NCI-H2171 (cell line): ENCODE measurements at places on chromosomes 7 and 10.

DNA sequence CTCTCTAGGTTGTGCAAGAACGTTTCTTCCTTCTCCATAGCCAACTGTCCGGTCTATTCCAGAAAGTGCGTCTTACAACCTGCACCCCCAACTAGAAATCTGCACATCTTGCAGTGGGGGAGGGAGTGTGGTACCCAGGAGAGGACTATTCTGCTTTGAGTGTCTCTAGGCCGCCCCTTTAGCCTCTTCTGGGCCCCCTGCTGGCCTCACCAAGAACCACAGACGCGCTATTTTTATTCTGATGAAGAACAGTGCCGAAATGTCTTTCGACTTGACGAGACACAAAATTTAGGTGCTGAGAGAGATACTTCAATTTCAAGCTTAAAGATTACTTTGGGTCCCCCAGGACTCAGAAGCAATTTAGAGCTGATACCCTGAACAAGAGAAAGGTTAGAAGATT, 1.0 kb downstream of the CNPY1 start:
- DNase-seq, result no peak

DNA sequence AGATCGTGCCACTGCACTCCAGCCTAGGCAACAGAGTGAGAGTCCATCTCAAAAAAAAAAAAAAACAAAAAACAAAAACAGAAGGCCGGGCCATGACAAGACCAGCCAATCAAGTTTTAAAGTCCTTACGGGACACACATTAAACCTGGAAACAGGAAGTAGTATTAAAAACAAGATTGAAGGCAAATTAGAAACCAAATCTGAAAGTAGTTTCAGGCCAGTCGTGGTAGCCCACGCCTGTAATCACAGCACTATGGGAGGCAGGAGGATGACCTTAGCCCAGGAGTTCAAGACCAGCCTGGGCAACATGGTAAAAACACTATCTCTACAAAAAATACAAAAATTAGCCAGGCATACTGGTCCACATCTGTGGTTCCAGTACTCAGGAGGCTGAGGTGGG, 18.1 kb downstream of the PSAP start:
- DNase-seq, result no peak

GRCh38 chr7:96417784-96418183, 95.9 kb upstream of the SLC25A13 start:
- DNase-seq, result no peak

- peak; percentile 20 for DNase-seq
These were observed 70.7 kb downstream of the CABCOCO1 start for GRCh38 chr10:61733358-61733940.

DNA sequence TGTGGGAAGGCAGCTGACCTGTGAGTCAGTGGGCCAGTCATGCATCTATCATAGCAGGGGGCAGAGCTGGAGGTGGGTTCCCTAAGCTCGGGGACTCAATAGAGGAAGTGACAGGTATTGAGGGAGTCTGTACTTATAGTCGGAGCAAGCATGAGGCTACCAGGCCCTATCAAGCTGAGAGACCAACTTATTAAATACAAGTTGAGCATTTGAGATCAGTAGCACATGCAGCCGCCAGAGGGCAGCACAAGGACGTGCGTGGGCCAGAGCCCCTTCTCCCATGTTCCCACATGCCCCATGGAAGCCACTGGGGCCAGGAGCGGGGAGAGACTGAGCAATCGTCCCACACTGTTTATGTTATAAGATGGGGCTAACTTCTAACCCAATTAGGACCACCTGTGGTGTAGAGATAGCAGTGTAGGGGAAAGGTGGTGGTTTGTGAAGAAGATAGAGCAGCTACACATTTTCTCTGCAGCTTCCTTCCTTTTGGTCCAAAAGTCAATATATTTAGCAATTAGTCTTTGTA, 13.0 kb upstream of the STK31 start:
- peak; percentile 8 for DNase-seq

- DNase-seq, result no peak
These were observed 322.4 kb upstream of the GHITM start for GRCh38 chr10:83816942-83817341.

GRCh38 chr7:86407291-86407690, 236.4 kb upstream of the GRM3 start:
- DNase-seq, result no peak

DNA sequence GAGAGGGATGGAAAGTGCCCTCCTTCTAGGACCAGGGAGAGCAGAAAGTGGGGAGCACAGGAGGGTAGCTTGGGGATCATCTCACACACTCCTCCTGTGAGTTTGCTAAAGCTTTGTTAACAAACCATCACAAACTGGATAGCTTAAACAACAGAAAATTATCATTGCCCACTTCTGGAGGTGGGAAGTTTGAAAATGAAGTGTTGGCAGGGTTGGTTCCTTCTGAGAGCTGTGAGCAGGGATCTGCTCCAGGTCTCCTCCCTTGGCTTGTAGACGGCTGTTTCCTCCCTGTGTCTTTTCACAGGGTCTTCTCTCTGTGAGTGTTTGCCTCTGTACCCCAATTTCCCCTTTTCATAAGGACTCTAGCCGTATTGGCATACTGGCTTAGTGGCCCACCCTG, 32.0 kb upstream of the CXCL12 start:
- no peak for DNase-seq

DNA sequence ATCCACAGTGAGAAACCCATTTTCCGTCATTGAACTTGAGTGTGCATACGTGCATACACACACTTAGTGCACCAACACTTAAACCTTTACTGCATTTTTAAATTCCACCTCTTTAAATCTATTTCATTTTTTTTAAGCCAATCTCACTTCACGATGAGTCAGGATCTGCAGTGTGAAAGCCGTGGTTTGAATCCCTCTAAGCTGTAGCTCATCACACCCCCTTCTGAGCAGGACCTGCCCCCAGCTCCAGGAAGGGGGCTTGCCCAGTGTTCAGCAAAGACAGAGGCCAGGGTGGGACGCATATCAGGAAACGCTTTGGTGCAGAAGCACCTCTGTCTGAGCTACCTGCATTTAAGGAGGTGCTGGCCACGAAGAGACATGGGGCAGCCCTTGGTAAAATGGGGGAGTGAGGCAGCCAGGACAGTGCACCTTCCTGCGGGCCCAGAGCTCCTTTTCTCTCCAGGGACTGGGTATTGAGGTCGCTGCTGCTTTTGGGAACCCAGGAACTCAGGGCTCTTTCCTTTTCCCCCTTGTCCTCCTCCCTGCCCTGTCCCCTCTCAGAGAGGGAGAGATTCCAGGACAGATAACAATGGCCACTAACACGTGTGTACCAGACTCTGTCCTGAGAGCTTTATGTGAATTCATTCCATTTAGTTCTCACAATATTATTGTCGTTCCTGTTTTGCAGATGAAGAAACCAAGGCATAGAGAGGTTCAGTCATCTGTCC, 21.7 kb downstream of the ZNF316 start:
- DNase-seq, result no peak

DNA sequence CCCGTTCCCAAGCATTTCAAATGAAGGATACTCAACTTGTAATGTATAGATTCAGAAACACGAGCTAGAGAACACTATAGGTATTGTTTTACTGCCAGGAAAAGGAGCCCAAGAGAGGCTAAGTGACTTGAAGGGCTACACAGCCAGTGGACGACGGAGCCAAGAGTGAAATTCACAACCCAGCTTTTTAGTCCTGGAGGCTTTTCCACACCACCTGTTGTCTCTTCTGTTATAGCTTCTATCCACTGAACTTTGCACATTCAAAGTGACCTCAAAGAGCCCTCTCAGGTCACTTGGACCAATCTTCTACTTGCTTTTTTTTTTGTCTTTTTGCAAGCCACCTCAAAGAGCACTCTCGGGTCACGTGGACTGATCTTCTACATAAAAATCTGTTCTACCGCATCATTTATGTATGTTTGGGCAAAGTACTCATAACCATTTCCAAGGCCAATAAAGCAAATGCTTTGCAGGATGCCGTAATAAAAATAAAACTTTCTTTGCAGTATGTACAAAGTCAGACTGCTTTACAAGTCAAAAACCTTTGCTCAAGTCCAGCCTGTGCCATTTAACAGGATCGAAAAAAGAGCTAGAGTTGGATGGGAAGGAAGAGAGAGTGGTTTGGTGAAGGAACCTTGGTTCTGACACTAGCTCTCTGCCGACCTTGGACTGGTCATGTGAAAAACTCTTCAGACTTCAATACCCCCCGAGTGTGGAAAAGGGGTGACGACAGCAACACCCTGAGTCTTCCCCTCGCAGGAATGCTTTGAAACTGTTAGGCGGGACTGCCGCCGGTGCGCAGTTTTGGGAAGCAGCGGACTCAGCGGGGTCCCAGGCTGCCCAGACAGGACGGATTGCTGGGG, 821 bp downstream of the SLC35B4 start:
- DNase-seq, result no peak

DNA sequence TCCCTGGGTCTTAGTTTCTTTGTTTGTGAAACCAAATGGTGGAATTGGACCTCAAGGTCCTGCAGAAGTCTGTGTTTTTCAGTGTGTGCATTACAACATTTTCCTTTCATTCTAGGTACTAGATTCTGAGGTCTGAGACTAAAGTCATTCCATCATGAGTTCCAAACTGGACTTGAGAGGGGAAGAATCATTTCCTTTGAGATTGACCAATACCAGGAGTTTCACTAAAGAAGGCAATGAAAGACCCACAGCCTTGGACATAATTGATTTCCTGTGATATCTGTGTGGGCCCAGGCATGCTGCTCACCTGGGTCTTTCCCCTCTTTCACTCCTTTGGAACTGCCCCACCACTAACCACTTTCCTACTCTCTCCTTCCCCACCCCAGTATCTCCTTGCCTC, 18.2 kb downstream of the TAS2R41 start:
- DNase-seq, result no peak

DNA sequence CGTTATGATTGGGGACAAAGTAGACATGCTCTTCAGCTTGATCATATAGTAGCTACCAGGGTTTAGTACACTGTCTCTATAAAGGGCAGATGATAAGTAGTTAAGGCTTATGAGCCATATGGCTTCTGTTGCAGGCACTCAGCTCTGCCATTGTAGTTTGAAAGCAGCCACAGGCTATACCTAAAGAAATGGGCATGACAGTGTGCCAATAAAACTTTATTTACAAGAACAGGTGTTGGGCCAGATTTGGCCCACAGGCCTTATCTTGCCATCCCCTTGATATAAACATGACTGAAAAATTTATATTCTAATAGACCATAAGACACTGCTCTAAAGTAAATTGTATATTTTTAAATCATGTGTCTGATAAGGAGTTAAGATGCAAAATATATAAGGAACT, 36.6 kb downstream of the GRK5 start:
- DNase-seq, result no peak

DNA sequence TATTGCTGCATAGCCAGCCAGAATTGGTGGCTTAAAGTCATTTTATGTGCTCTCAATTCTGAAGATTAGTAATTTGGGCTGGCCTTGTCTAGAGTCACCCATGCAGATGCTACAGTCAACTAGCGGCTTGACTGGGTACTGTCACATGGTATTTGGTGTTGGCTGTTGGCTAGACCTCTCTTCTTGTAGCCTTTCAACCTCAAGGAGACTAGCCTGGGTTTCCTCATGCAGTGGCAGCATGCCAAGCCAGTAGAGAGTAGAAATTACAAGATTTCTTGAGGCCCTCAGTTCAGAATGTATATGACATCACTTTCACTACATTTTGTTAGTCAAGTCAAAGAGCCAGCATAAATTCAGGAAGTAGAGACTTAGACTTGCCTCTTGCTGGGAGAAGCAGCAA, 3.7 kb upstream of the ZNF800 start:
- DNase-seq, result no peak

- DNase-seq, result no peak
These were observed 159.4 kb downstream of the OAT start for GRCh38 chr10:124259139-124259825.

- DNase-seq, result peak; percentile 1
These were observed 523 bp downstream of the PURB start for GRCh38 chr7:44884621-44885393.

DNA sequence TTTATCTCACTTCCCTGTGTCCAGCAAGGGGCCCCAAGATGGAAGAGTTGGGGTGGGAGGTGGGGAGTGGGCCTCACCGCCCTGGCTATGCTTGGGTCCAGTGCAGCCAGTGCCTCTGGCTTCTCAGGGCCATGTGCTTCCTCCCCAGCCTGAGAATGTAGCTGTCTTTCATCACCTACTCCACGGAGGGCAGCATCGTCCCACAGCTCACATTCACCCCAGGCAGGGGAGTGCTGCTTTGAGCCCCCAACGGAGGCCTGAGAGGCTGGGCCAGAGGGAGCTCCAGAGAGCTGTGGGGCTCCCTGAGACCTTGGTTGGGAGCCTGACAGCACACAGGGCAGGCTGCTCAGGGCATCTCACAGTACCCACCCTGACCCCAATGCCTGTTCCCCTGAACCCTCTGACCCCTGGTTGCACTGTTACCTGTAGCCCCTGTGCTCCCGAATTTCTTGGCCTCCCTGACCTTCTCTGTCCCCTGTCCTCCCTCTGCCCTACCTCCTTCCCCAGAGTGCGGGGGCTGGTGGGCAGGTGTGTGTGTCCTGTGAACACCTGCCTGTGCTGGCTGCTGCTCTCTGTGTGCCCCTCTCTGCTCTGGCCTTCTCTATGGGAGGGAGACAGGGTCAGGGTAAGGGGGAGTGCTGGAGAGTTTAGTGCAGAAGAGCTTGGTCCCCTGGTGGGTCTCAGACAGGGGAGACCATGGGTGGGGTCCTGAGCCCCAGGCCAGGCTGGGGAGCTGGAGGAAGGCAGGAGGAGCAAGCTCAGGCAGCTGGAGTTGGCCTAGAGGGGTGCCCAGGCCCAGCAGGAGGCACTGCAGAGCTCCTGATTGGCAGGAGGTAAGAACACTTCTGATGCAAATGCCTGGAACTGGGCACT, 19.6 kb upstream of the ZNF488 start:
- DNase-seq, result no peak

GRCh38 chr10:34584164-34584563, 230.9 kb downstream of the PARD3 start:
- no peak for DNase-seq

DNA sequence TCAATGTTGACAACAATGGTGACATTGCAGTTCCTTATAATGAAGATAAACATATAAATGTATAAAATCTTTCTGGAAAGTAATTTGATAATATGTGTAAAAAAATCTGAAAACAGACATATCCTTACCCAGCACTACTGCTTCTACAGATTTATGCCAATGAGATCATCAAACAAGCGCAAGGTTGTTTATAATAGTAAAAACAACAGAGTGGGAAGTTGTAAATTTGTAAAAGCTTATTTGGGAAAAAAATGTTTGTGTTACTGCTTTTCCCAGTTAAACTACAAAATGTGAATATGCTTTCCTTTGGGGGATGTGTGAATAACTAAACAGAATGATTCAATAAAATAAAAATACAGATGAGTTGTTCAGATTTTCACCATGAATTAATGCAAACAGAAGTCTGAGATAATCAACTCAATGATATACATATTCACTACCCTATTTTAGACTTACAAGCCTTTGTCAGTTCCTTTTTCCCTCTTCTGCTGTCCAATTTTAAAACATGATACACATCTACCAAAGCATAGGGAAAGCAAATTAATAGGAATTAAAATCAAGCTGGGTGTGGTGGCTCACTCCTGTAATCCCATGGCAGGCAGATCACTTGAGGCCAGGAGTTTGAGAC, 82.1 kb downstream of the USP6NL start:
- DNase-seq, result no peak

- no peak for DNase-seq
These were observed 484.6 kb downstream of the RPS24 start for GRCh38 chr10:78518224-78518623.

- no peak for DNase-seq
These were observed 39.7 kb downstream of the CACNB2 start for GRCh38 chr10:18179891-18180290.
